HT1080 (cell line): ENCODE measurements at places on chromosomes 1 and 21. TPM values are rescaled to one million over a fixed set of nuclear protein-coding genes. Genes with fewer than 3 reads are reported as not detected.

The ZNF697 gene
- total RNA-seq = 16.2 and 17.6 TPM in 2 replicates

The NME7 gene
- total RNA-seq = 21.0 and 30.0 TPM in 2 replicates

The PTPRF gene
- total RNA-seq = 39.0 and 41.7 TPM in 2 replicates

The SPTA1 gene
- not detected in 2 replicates for total RNA-seq

The OR2T35 gene
- total RNA-seq = not detected in 2 replicates
